Thyroid gland (tissue), 4 donors: ENCODE measurements at places on chromosomes 6 and 20.

- no peak for DNase-seq
Observed at GRCh38 chr6:158782432-158783166, 36.6 kb downstream of the EZR start.

GRCh38 chr20:59812286-59813125, 120.9 kb downstream of the SYCP2 start:
- DNase-seq = no peak

DNA sequence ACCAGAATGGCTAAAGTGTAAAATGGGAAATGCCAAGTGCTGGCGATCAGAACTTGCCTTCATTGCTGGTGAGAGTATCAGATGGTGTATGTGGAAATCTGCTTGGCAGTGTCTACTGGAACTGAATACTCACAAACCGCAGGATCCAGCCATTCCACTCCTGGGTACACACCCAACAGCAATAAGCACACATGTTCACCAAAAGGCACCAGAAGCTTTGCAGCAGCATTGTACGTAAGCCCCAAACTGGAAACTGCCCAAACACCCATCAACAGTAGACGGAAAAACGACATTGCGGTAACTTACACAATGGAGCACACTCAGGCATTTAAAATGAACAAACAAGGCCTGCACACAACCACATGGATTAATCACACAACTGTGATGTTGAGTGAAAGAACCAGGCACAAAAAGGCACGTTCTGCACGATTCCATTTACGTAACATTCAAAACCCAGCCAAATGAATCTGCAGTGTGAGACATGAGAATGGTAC, 37.3 kb upstream of the BPIFA2 start:
- no peak for DNase-seq

DNA sequence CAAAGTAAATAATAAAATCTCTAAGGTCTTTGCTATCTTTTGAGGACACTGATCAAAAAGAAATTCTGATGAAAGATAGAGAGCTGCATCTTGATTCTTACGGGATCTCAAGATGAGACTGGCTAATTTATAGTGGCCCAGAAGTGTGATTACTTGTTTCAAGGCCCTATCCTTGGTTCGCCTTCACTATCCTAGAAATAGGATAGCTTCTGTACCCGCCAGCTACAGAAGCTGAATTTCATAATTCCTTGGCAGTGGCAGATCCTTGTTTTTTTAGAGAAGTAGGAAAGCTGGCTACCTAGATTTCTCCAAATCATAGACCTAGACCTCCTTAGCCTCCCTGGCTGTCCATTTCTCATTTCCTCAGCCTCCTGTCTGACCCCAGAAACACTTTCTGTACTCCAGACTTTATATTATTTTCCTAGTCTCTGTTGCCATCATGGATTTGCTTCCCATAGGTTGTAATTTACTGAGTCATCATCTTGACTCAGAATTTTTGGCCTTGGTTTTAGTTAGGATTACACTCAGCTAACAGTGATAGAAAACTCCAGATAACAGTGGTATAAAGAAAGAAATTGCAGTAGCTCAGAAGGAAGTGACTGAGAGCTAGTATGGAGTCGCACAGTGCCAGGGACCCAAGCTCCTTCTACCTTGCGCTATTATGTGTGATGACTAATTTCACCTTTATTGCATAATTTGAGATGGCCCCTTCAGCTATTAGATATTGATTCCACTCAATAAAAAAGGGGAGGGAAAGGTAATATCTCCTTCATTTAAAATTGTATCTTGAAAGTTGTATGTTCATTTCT, 27.7 kb downstream of the PHF3 start:
- no peak for DNase-seq

DNA sequence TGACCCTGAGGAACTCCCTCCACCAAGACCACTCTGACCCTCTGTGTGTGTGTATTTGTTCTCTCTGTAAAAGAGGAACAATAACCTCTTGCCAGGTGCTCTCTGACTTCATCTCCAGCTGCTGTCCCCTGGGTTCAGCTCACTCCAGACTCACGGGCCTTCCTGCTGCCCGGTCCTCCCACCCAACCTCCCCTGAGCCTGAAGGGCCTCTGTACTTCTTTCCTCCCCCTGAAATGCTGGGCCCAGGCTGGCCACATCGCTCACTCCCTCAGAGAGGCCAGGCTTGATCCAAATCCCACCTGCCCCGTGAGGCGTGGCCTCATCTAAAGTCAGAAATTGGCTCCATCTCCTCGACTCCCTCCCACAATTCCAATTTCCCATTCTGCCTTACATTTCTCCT, 202.4 kb downstream of the PRKN start:
- no peak for DNase-seq

DNA sequence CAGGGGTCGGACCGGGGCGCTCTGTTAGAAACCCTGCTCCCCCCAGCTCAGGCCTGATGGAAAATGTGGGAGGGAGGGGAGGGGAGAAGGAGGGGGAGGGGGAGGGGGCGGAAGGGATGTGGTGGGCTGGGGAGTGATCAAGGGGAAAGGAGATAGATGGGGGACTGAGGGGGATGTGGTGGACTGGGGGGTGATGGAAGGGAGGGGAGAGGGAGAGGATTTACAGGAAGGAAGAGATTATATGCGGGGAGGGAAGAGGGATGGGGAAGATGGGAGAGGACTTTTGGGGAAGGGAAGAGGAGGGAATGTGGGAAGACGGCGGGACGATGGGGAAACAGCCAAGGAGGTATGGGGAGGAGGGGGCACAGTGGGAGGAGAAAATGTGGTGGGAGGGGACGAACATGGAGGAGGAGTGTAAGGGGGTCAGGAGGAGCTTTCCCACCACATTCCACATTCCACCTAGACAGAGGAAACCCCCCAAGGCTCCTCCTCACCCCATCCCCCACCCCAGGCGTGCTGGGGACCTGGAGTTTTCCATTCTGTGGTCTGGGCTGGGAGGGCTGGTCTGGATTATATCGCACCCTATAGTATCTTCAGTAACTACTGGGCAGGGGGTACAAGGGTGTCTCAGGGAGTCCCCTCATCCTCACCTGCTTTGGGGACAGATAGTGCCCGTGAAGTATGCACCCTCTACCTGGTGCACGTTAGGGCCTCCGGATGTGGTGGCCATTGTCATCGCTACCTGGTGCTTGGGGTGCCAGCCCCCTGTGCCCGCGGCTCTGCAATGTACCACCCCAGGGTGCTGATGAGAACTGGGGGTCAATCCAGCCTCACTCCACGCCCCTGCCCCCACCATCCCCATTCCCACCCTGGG, 578 bp upstream of the PTGIS start:
- no peak for DNase-seq

- no peak for DNase-seq
Observed at GRCh38 chr6:2986722-2987221, 12.9 kb upstream of the NQO2 start.

GRCh38 chr20:25720285-25720684, 23.6 kb upstream of the ZNF337 start:
- DNase-seq = no peak

GRCh38 chr20:20365480-20366161, 2.3 kb upstream of the INSM1 start:
- no peak for DNase-seq

DNA sequence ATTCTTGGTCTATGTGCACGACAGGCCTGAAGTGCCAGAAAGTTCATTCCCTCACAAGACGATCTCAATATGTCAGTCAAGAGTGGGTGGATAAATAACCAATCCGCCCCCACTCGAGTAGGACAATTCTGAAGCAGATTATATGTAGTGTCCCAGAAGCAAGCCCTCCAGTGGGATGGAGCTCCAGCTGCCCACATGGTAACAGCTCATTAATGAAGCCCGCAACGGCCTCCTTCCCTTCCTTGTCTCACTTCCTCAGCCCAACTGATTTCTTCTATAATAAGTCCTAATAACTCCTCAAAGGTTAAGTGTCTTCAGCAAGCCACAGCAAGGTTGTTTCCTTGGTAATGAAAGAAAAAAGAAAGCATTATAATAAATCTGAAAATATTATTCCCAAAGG, 82.1 kb upstream of the F13A1 start:
- no peak for DNase-seq

- peak; percentile 23 for DNase-seq
Observed at GRCh38 chr6:149094934-149095351, 222.6 kb upstream of the TAB2 start.

DNA sequence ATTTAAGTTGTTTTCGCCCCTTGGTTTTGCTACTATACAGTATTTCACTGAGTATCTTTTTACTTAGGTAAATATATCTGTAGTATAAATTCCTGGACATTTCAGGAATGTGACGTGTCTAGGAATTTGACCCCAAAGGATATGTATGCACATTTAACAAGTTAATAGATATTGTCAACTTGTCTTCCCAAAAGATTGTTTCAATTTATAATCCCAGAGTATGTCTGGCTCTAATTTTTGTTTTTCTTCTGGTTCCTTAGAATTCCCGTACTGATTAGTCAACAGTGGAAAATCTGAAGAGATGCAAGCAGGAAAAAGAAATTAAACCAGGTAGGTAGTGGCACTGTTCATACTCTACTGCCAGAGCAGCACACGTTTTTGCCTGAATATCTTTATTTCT, 7.2 kb downstream of the PKIG start:
- DNase-seq = no peak

DNA sequence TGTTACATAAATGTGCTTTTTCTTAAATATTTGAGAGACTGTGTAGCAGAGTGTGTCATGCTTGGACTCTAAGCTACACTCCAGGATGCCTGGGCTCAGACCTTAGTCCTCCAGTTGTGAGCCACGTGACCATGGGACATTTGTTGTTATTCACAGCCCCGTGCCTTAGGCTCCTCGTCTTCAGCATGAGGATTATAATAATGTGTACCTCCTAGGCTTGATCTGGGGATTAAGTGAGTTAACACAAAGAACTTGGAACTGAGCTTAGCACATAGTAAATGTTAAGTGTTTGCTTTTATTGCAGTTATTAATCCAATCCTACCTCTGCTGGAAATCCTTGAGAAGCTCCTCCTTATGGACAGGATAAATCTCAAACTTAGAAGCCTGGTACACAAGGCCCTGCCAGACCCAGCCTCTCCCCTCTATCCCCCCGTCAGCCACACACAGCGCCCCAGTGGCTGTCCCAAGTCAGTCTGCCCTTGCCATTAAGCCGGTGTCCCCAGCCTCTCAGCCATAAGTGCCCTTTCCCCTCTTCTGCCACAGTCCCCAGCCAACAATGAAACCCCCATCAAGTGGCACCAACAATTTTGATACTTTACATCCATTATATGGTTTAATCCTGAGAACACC, 177.5 kb downstream of the TMEM242 start:
- peak; percentile 28 for DNase-seq

DNA sequence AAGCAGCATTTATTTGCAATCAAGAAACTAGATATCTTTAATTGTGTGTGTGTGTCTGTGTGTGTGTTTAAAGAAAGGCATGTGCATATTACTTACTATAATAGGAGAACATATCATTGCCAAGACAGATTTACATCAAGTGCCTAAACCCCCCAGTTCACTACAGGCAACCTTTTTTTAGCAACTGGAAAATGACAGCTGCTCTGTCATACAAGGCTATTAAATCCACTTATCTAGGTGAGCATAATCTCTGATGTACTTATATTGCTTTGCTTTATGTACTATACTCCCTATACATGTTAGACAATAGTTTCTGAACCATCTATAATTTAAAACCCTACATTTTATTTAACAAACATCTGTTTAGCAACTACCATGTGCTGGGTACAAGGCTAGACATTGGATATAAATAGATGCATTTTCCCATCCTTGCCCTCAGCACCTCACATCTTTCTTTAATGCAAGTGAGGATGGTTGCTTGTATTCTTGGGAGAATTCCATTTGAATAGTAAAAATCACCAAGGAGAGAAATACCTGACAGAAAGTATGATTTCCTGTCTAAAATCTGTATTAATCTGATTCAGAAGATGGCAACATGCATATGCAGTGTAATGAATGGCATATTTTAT, 398.3 kb downstream of the LAMA2 start:
- DNase-seq = no peak

- no peak for DNase-seq
Observed at GRCh38 chr6:82419132-82419581, 55.5 kb downstream of the TPBG start.

- no peak for DNase-seq
Observed at GRCh38 chr6:154402081-154402780, 45.6 kb upstream of the IPCEF1 start.

DNA sequence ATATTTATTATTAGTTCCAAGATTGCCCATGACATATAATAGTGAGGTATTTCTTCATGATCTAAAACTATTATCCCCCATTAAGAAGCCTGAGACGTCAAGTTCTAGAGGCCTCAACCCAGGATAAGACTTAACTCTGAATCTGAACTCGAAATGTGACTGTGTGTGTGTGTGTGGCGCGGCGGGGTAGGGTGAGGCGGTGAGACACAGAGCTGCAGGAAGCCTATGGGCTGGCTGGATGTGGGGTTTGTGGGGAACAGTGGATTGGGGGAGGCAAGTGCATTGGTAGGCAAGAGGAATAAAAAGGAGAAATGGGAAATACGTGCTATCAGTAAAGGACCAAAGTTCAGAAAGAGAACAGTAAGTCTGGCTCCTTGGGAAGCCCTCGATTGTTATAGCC, 66.5 kb upstream of the RNF146 start:
- no peak for DNase-seq

- no peak for DNase-seq
Observed at GRCh38 chr6:39018103-39018502, 30.5 kb upstream of the GLP1R start.

GRCh38 chr6:228881-229651, 63.2 kb upstream of the DUSP22 start:
- DNase-seq = no peak

DNA sequence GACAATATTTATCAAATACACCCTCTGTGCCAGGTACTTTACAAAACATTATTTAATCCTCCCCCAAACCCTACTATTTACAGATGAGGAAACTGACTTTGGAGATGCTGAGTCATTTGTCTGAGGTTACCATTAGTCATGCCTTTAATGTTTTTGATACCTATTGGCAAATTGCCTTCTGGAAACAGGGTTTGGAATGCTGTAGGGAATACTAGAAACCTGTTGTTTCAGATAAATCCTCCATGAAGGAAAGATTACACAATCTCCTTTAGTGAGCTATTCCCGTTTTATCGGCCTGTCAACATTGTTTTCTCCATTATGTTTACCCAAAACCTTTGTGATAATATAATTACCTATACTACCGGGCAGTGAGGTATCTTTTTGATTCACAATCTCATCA, 93.6 kb upstream of the ADGRF1 start:
- no peak for DNase-seq

GRCh38 chr6:36207155-36207554, 10.6 kb downstream of the BRPF3 start:
- no peak for DNase-seq

GRCh38 chr6:113299531-113299930, 557.6 kb upstream of the MARCKS start:
- no peak for DNase-seq
